CD4-positive, alpha-beta T cell treated with Interleukin-12 subunit alpha and Interleukin-12 subunit beta, for 1 hour (primary cell): ENCODE measurements at places on chromosomes 16 and 17.

GRCh38 chr17:77613627-77614026 lies 344.9 kb upstream of the TNRC6C start:
- DNase-seq, result no peak

DNA sequence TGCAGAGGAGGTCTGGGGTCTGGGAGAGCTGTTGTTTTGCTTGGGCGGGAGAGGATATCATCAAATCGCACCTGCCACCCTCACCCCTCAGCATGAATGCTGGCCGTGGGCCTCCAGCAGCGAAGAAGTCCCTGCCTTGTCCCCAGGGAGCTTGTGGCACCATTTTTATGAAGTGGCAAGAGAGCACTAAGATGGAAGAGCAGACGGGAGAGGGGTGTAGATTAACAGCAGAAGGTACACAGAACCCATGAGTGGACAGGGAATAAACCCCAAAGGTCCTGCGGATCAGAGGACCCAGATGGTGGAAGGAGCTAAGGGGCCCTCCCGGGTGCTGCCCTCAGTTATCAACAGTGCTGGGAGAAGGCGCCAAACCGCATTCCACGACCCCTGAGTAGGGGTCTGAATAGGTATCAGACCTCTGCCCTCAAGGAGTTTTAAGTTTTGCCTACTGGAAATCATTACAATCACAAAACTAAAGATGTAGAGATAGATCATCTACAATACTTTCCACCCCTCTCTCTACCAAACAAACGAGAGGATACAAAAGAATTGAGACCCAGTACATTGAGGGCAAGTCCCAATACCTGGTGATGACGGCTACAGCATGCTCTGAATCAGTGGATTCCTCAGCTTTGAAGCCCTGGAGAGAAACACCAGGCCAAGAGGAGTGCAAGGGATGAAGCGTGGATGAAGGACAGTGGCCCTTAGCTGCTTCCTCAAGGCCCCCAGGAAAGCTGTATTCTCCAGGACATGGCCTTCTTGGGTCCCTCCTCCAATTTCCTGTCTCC lies 60.2 kb downstream of the CCDC182 start:
- no peak for DNase-seq

GRCh38 chr17:34589120-34589965 lies 10.0 kb downstream of the TMEM132E start:
- no peak for DNase-seq

GRCh38 chr16:53826658-53827057 lies 122.7 kb downstream of the FTO start:
- no peak for DNase-seq

DNA sequence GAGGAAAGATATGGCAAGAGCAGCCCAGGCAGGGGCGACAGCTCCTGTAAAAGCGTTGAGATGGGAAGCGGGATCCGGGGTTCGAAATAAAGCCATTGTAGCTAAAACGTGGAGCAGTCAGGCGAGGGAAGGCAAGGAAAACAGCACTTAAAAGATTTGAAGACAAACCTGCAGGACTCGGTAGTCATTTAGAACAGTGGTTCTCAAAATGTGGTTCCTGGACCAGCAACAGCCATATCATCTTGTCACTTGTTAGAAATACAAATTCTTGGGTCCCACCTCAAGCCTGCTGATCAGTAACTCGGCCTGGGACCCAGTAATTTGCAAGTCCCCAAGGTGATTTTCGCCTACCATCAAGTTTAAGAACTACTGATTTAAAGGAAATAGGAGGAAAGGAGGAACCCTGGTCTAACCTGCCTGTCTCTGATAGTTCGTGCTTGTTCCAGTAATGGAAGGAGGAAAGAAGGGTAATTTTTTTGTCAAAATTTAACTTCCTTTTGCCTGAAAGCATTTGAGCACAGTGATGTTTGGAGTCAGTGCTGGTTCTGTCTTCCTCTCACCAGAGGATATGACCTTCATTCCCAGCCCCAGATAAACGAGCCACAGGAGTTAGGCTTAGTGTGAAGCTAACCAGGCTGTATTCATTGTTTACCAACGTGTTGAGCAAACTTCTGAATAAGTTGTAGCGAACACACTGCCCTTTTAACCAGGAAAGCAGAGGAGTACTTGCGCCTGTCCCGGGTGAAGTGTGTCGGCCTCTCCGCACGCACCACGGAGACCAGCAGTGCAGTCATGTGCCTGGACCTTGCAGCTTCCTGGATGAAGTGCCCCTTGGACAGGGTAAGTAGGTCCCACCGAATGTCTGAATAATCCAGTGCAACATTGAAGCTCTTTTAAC lies 1.1 kb downstream of the ORC6 start:
- DNase-seq, result no peak
